Left colon (tissue), 2 donors: ENCODE measurements at places on chromosomes 13 and 19. TPM values are rescaled to one million over a fixed set of nuclear protein-coding genes. Genes with fewer than 3 reads are reported as not detected.

The SPRED3 gene
- total RNA-seq = 1.6 TPM

The TGFBR3L gene
- 0.53 TPM for total RNA-seq

DNA sequence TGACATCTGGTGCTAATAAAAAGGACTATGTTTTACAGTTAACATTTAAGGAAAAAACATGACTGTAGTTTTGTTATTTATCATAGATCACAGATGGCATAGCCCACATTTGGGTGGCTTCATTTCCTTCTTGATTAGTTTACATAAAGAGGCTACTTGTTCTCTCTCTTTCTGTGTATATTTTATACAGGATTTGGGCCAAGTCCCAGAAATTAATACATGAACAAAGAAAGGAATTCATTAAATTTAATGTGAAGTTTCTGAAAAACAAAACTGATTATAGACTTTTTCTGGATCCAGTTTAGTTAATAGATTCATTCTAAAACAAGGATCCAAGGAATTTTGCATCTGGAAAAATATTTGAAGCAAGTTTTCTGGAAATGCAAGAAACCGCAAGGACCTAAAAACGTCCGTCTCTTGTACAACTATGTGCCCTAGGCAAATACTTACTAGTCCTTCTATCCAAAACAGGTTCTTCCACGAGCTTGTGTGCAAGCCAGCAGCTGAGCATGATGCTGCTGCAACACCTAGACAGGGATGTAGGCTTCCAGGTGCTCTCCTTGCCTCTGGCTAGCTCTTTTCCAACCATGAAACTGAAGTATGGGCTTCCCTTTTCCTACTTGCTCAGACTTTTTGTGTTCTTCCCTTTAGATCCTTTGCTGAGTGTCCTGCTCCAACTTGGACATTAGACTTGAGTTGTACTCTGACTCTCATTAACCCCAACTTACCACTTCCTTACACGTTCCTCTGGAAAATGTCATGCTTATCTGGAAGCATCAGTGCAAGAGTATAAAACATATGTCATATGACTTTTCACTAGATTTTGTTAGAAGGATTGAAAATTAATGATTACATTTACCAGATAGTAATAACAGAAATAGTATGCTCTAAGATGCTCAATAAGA lies 161.5 kb upstream of the STARD13 start:
- no peak for DNase-seq

- DNase-seq = no peak
Observed at GRCh38 chr13:23889615-23890607, 711 bp upstream of the MIPEP start.

The ZNF135 gene
- 1.2 TPM for total RNA-seq

DNA sequence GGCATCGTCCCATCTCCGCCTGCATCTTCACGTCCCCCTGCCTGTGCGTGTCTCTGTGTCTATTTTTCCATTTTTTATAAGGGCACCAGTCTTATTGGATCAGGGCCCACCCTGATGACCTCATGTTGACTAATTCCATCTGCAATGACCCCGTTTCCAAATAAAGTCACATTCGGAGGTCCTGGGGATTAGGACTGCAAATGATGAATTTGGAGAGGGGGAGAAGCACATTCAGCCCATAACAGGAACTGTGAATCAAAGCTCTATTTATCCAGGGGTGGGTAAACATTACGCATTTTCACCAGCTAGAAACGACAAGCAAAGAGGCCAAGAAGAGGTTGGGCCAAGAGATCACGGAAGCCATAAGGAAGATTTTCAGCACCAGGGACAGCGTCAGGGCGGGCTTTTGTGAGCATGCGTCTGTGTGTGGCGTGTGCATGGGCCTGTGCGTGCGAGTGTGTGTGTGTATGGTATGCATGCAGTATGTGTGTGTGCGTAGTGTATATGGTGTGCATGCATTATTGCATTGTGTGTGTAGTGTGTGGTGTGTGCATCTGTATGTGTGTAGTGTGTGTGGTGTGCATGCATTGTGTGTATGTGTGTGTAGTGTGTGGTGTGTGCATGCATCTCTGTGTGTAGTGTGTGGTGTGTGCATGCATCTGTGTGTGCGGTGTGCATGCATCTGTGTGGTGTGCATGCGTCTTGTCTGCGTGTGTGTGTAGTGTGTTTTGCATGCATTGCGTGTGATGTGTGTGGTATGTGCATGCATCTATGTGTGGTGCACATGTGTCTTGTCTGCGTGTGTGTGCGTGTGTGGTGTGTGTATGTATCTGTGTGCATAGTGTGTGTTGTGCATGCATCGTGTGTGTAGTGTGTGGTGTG lies 19.6 kb downstream of the CELF5 start:
- no peak for DNase-seq

DNA sequence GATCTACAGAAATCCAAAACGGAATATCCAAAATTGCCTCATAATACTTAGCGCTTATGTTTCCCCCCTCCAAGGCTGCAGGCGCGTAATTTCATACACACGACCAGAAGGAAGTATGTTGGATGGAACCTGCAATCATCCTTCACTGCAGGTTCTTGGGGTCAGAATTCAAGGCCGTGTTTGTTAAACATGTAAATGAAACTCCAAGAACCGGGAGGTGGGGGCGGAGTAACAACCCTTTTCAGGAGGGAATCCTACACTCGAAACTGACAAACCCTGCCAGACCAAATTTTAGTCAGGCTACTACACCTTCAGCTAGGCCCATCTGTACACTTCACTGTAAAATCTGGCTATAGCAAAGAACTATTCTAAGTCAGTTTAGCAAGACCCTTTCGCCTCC lies 1.3 kb downstream of the ZNF607 start:
- DNase-seq = peak; percentile 5

- DNase-seq = no peak
Observed at GRCh38 chr13:105087945-105088344, 1447.5 kb downstream of the EFNB2 start.

The SARS2 gene
- 15.4 TPM for total RNA-seq
